Astrocyte of the spinal cord (primary cell): ENCODE measurements at places on chromosomes 2 and 18.
A peak's percentile ranks its signal among the peaks of the same experiment; 100 is the strongest.

DNA sequence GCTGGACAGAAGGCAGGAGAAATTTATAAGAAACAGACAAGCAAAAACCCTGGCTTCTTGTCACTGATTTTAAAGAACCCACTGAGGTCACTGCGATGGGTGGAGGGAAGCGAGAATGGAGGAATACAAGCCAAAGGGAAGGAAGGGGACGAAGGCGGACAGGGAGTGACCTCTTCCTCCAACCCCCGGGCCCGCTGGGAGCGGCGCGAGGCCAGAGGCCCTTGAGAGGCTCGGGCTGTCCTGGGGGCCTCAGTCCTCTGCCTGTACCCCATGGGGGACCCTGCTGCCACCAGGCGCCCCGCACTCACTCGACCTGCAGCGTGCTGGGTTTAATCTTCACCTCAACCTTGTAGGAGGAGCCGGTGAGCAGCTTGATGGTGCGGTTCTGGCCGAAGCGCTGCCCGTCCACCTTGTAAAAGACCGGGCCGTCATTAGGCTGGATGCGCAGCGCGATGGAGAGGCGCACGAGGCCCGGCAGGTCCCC is 793 bp downstream of the CNRIP1 start:
- DNase-seq: peak; percentile 10

DNA sequence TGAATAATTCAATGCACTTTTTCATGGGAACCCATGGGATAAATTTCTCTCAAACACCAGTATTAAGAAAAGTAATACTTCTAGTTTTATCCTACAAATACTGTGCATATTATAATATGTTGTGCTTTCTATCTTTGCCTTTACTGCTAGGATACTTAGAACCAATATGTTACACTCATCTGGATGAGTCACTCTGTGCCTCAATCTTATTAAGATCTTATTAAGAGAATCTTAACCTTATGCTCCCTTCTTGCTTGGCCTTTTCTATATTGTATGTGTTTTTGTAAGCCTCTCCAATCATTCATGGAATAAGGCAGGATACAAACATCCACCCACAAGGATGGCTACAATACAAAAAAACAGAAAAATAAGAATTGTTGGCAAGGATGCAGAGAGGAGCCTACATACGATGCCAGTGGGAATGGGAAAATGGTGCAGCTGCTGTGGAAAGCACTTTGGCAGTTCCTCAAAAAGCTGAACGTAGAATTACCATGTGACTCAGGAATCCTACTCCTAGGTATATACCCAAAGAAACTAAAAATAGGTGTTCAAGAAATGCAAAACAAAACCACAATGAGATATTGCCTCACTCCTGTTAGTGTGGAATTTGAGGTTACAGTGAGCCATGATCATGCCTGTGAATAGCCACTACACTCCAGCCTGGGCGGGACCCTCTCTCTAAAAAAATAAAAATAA is 10.7 kb upstream of the TWSG1 start:
- DNase-seq: peak; percentile 68

- DNase-seq: peak; percentile 65
These were observed 884 bp upstream of the RAPH1 start for GRCh38 chr2:203535784-203536585.

GRCh38 chr2:108884619-108885018 is 98.0 kb downstream of the CCDC138 start:
- no peak for DNase-seq

DNA sequence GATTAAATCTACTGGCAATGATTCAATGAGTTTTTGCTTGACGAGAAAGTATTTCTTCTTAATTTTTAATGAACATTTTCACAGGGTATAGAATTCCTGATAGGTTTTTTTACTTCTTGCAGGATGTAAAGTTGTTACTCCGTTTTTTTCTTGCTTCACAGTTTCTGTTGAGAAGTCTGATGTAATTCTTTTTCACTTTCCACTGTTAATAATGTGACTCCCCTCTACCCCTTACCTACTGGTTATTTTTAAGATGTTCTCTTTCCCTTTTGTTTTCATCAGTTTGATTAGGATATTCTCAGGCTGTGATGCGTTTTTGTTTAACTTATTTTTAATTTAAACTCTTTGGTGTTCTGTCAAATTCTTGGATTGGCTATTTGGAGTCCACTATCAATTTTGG is 933.9 kb upstream of the PIK3C3 start:
- no peak for DNase-seq

- no peak for DNase-seq
These were observed 167.8 kb downstream of the PMAIP1 start for GRCh38 chr18:60067426-60068210.

GRCh38 chr2:16653799-16654198 is 11.8 kb downstream of the CYRIA start:
- DNase-seq: no peak

DNA sequence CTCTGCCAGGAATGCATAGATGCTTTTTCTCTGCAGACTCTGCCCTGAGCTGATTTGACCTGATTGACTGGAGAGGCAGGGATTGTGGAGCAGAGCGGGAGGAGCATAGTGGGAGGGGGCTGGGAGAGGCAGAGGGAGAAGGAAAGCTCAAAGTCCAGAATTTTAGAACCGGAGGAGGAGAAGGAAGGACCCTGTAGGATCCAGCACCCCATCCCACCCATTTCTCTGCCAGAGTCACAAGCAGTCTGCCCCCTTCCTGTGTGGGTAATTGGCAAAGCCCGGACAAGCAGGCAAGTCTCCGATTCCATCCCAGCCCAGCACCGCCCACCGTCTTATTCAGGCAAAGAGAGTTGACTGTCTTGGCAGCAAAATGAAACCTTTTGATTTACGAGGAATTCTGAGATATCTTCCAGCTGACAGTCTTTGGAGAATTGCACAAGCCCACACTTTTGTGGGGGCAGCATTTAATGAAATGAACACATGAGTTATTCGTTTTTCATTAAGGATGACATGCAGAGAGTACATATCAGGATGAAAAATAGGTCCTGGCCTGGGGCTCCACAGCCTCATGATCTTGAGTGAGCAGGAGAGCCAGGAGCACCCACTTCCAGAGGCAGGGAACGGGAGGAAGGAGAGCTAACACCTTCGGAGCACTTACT is 103.1 kb downstream of the MCFD2 start:
- peak; percentile 73 for DNase-seq

DNA sequence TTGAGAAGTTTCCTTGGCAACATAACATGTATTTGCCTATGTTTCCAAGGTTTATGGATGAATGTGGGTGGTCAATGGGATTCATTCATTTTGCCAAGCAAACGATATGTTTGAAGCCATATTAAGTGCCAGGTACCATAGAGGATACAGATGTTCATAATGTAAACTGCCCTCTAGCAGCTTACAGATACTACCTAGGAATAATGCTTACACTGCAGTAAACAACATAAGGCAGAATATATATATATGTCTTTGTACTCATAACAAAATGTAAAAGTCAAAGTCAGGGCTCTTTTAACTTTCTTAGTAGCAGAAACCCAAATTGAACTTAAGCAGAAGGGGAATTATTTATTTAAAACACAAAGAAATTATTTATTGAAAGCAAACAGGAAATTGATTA is 171.6 kb upstream of the TNP1 start:
- DNase-seq: no peak

GRCh38 chr2:273333-273732 is 8.6 kb downstream of the ACP1 start:
- DNase-seq: no peak

DNA sequence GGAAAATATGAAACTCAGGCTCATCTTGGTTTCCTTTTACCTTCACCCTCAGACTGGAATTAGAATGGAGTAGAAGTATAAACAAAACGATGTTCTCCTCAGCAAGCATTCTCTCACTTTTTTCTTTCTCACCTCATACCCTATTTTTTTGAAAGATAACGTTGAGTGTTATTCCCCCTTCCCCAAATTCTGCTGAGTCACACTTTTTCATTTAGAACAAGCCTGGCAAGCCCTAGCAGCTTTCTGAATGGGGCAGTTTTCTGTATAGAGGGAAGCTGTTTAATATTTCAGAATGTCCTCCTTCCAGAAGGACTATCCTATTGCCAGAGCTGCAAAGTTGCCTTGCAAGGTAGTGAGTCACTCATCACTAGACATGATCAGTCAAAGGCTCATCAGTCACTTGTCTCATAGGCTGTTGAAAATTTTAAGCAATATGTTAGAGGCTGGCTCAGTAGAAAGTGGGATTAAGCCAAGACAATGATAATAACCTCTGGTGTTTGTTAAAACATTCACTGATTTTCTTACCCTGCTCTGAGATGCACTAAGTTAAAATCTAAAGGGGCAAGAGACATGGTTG is 416.1 kb downstream of the RNF144A start:
- DNase-seq: no peak

DNA sequence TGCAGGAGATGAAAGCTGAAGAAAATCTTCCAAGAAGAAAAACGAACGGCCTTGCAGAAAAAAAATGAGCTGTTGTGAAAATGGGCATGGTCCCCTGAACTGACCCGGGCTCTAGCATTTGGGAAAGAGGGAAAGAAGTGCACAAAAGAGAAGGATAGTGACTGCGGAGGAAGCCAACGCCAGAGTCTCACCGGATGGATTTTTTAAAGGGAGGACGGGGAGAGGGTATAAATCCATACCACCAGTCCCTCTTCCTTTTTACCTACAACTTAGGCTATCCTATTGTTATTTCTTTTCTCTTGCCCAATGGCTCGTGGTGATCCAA is 601 bp downstream of the WDR35 start:
- no peak for DNase-seq

GRCh38 chr2:165369131-165369897 is 100.2 kb upstream of the CSRNP3 start:
- no peak for DNase-seq

GRCh38 chr2:179104736-179105135 is 54.8 kb upstream of the CCDC141 start:
- peak; percentile 72 for DNase-seq

GRCh38 chr2:109660046-109660860 is 46.1 kb downstream of the SOWAHC start:
- DNase-seq: no peak

DNA sequence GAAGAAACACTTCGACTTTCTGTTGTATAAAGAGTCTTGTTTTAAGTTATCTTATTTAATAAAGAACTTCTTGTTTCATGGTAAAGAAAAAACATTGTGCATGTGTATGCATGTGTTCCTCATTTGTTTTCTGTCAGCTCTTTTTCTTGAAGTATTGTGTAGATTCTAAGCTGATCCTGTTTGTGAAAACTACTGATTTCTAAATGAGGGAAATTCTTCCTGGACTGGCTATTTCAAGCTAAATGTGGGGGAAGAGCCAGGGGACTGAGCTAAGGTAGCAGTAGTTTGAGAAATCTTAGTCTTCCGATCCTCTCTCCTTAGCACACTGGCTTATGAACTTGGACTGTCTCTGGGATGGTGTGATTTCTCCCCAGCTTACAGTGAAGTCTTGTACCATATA is 56.4 kb upstream of the RBMS1 start:
- no peak for DNase-seq

- no peak for DNase-seq
These were observed 11.1 kb downstream of the NDUFV2 start for GRCh38 chr18:9113468-9114149.

GRCh38 chr2:120437604-120438000 is 91.7 kb downstream of the INHBB start:
- DNase-seq: no peak

- DNase-seq: peak; percentile 68
These were observed 31.2 kb upstream of the C1GALT1C1L start for GRCh38 chr2:43707255-43708015.

DNA sequence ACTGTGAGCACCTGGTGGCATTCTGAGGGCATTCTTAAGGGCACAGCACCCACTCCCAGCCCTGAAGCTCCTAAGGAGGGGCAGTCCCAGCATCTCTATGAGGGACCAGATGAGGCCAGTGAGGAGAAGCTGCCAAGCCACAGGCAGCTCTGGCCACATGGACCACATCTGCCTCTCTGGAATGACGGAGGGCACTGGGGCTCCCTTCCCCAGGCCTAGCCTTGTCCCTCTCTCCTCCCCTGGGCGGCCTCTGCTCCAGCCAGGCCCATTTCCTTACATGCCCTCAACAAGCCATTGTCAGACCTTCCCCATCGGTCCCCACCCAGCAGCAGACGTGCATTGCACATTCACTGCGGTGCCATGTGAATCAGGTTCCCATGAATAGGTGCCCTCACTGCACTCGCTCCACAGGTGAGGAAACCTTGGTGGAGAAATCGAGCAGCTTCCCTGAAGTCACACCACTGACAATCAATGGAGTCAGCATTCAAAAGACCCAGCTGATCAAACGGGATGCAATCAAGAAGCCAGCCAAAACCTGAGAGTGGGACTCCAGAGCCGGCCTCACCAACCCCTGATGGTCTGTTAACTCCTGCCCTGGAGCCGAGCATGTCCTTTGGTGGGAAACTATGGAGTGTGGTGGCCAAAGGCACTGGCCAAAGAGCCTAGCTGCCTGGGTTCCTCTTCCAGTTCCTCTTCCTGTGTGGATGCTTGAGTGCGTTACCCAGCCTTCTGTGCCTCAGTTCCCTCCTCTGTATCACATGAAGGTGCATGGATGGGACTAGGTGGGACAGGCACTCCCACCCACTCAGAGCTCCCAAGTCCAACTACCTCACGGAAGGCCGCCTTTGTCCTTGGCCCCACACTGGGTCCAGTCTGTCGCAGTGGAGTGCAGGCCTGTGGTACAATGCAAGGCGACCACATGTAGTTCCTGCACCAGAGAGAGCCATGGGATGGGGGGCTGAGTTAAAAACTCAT is 147.3 kb downstream of the ZFP36L2 start:
- DNase-seq: peak; percentile 57

GRCh38 chr2:127637725-127638252 is 8.2 kb upstream of the GPR17 start:
- DNase-seq: peak; percentile 66

DNA sequence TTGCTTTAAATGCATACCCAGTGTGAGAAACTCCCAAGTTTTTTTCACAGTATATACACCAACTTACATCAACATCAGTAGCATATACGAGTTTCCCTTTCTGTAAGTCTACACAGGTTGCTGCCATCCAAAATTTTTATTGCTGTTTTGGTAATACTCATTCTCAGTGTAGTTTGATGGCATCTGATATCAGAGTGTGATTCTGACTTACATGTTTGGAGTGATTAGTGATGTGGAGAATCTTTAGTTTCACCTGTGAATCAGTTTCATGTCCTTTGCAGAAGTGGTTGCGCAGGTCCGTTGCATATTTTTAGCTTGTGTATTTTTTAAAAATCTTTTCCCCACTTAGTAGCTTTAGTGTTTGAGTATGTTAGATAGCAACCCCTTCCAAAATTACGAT is 50.1 kb downstream of the CCDC74A start:
- DNase-seq: no peak

DNA sequence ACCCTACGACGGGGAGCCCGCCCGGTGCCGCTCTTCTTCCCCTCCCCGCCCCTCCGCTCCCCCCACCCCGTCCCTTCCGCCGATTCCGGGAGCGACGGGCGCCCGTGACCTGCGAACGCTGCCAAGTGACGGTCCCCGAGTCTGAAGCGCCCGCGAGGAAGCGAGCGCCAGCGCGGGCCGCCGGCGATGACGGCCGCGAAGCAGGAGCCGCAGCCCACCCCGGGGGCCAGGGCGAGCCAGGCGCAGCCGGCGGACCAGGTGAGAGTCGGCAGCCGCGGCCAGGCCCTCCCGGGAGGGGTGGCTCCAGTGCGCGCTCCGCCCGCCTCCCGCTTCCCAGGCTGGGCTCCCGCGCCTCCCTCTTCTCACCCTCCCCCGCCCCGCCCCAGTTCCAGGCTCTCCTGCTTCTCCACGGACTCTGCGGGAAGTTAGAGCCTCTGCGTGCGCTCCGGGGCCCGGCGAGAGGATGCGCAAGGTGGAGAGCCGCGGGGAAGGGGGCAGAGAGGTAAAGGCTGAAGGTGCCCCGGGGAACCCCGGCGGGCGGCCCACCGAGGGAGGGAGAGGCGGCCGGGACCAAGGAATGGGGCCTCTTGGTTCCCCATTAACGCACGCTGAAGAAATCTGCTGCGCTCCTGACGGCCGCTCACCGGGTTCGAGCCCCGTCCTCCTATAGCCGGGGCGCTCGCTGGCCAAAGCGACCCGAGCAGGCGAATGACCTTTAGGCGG is 719.5 kb downstream of the DPP10 start:
- no peak for DNase-seq
